Right atrium auricular region (tissue), 2 donors: ENCODE measurements at places on chromosomes 7 and 10.

GRCh38 chr10:12995425-12995861 is 6.1 kb downstream of the CCDC3 start:
- DNase-seq, result no peak

DNA sequence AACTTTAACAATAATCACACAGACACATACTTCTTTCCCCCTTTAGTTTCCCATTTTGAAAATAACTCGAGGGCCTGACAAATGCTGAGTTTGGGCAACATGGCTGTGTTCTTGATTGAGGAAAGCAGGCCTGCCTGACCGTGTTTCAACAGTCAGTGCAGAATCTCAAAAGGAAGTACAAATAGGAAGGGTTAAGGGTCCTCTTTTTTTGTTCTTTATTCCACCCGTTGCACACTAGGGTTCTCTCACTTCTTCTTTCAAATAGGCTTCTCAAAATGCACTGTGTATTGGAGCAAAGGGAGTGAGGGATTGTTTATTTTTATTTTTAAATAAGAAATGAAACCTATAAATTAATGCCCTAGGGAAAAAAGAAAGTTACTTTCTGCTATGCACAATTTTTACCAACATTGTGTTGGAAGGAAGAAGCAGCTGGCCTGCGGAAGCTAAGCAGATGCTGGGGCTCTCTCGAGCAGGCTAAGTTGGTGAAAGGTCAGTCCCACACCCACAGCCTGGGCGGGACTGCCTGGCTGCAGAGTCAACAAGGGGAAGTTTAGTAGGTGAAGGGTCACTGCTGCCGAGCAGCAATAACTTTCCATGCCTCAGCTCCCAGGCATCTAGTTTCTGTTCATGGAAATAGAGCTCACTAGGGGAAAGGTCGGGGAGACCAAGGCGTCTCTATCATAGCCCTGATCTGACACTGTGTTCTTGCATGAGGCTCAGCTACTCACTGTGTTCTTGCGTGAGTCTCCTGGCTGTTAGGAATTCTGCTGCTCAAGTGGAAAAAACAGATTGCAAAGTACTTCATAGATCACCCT is 12.2 kb upstream of the PDK4 start:
- DNase-seq, result peak; percentile 99

- DNase-seq, result no peak
Measured at GRCh38 chr10:6763001-6763400, 182.9 kb upstream of the PRKCQ start.

DNA sequence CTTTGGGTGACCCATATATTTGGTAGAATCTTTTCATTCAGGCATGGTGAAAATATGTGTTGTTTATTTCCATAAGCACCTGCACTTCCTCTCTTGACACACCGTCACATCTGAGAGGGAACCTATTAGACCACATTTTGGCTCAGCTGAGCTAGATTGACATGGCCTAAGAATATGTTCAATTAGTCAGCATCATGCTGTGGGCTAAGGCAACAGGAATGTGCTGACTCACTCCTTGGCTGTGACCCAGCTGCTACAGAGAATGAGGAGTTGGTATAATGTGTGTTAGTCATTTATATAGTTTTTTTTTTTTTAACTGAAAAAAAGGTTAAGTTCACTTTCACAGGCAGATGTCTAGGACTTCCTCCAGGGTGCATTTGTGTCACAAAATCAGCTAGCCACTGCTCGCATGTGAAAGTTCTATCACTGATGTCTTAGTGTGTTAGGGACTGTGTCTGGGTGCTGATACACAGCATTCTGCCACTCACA is 180.6 kb downstream of the SEMA3E start:
- peak; percentile 65 for DNase-seq

DNA sequence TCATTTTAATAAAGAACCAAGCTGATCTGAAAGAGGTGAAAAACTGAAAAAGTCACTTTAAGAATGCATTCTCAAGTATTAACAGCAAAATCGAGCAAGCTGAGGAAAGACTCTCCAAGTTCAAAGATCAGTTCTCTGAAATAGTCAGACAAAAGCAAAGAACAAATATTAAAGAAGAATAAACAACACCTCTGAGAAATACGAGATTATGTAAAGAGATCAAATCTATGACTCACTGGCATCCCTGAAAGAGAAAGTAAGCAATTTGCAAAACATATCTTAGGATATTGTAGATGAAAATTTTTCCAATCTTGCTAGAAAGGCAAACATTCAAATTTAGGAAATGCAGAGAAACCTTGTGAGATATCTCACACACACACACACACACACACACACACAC is 138.4 kb upstream of the HGF start:
- DNase-seq, result no peak

GRCh38 chr10:37736120-37736519 is 121.3 kb downstream of the ZNF248 start:
- no peak for DNase-seq

DNA sequence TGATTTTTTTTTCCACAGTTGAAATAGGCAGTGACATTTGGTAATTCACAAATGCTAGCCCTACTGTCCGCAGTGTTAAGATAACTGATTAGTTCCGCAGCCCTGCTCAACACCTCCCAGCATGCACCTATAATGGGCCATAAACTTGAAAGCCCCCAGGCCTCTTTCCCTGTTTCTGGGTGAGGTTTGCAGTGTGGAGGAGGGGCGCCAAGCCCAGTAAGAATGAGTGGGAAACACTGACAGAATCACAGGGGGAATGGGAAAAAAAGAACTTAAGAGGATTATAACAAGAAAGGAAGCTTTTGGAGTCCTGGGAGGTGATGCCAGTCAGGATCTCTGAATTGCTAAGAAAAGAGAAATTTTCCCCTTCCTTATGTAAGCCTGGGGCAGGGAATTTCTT is 39.6 kb upstream of the SP8 start:
- DNase-seq, result no peak

- DNase-seq, result no peak
Measured at GRCh38 chr10:124539935-124540641, 78.5 kb downstream of the LHPP start.

DNA sequence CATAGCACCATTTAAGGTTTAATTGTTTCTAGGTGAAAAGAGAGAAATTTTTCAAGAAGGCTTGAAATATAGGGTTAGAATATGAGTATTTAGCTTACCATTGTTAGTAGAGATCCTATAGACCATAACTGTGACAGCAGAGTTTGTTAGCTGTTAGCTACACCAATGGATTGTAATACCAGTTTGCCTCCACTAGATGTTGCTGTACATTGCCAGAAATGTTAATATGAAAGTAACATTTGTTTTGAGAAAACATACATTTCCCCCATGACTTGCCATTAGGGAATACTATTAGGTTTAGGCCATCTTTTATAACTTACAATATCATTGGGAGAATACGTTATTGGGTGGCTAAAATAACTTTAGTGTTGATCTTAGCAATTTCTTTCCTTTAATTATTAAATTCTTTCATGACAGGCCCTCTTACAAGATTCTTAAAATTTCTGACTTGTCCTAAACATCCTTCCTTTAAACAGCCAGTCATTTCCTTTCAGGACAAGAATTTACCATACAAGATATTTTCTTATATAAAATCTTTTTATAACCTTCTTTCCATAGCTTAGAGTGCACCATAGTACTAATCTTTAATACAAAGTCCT is 39.5 kb downstream of the ZNF117 start:
- no peak for DNase-seq

DNA sequence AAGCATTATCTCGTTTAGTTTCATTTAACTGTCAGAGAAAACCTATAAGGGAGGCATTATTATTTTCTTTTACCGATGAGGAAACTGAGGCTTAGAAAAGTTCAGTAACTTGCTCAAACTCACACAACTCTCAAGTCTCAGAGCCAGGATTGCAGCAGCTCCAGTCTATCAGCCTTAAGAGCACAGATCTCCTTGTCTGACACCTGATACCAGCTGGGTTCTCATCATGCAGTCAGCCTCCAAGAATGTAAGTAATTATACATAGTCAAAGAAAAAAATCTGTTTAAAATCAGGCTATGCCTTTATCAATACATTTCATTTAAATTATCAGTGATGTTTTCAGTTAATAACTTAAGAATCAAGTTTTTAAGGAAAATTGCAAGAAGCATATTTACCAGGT is 236.6 kb upstream of the TCF7L2 start:
- no peak for DNase-seq

DNA sequence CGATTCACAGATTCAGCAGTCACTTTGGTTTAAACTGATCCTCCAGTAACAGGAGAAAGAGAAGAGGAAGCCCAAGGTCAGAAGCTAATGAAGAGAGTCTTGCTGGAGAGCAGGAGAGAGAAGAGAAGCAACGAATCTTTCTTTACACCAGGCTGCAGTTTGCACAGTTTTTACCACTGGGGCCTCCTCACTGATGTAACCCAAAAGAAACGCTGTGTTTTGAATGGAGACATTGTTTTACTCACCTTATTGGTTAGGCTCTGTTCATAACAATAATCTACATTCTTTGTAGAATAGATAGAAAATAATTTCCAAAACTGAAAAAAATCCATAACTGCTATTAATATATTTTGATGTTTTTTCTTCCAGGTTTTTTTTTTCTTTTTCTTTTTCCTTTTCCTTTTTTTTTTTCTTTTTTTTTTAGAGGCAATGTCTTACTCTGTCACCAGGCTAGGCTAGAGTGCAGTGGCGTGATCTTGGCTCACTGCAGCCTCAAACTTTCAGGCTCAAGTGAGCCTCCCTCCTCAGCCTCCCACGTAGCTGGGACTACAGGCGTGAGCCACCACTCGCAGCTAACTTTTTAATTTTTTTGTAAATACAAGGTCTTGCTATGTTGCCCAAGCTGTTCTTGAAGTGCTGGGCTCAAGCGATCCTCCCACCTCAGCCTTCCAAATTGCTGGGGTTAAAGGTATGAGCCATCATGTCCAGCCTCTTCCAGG is 27.6 kb downstream of the LYZL1 start:
- DNase-seq, result no peak

DNA sequence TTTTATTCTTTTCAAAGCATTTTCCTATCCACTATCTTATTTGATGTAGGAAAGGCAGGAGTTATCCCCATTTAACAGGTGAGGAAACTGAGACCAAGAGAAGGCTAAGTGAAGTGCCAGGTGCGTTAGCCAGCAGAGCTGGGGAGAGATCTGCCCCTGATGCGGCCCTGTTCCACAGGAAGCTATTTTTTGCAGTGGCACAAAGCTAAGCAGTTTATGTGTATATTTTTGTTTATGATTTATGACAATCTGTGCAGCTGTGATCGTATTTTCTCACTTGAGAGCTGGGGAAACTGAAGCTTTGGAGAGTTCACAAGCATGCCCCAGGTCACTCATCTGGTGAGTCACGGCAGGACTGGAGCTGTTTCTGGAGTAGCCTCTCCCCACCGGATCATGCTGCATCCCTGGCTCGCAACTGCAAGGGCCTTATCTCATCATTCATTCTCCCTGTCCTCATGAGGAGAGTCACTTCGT is 38.8 kb downstream of the SLC29A3 start:
- no peak for DNase-seq

DNA sequence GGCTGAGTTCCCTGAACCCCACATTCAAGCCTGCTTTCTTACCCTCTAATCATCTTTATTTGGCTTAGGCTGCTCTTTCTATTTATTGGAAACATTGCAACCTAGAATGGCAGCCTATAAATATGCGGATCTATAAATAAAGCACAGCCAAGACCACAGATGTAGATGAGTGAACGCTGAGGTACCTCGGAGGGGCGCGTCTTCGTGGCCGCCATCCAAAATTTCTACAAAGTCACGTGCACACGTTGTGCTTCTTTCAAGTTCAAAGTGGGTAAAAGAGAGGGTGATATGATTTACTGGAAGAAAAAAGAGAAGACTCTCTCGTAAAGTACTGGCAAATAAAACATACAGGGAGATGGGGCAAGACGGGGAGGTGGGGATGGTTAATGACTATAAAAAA is 132.6 kb upstream of the RSU1 start:
- no peak for DNase-seq

- no peak for DNase-seq
Measured at GRCh38 chr7:134684165-134684564, 37.5 kb downstream of the BPGM start.

DNA sequence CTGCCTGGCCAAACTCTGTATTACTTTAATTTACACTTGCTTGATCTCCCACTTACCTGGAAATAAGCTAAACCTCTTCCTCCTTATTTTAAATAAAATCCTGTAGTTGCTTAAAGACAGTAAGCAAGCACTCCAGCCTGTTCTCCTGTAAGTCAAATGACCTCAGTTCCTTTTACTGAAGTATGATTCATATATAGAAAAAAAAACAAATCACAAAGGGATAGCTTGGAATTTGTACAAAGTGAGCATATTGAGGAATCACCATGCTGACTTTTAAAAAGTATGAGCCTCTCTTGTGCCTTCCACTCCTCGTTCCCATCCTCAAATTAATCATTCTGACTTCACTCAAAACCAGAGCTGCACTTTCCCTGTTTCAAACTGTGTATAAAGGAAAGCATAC is 52.0 kb downstream of the C10orf90 start:
- DNase-seq, result no peak

DNA sequence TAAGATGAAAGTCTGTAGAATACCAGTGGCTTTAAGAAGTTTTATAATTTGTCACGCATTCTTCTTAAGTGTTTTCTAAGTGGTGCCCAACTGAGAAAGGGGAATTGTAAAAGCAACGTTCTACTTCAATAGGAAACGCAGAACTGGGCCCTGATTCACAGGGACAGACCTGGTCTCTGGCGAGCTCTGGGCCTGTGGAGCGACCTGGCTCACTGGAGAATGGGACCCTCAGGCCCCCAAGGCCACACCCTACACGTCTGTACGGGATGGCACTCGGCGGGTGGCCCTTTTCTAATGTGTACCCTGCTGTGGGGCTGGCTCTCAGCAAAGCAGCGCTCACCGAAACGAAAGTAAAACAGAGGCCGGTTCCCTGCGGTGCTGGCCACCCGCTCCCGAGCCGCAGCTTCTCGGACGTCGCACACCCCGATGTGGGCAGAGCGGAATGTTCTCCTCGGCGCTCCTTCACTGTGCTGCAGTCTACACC is 205.0 kb downstream of the DIP2C start:
- DNase-seq, result peak; percentile 57

DNA sequence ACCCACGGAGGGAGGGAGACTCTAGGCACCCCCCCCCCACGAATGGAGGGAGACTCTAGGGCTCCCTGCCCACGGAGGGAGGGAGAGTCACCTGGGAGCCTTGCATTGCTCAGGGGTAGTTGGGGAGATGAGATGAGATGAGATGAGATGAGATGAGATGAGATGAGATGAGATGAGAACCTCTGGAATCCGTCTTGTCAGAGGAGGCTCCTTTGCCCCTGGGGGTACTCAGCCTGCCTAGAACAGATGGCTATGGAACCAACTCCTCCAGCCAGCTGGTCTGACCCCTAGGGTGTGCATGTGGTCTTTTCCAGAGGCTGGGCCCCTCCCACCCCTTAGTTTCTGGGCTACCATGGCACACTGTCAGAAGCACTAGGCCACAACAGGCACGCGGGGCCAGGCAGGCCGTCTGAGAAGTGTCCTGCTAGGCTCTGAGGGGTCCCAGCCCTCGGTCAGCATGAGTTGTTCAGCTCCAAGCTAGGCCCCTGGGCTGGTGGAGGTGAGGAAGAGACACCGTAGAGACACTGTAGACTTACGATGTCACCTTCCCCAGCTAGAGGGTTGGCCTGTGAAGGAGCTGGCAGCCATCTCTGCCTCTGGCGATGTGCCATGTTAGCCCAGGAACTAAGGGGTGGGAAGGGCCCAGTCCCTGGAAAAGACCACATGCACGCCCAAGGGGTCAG is 8.8 kb downstream of the TSPAN15 start:
- DNase-seq, result no peak
